ENCODE measurements at places on chromosomes 12 and 14.

- no peak for DNase-seq
Observed at GRCh38 chr14:66242001-66242400, 244.2 kb upstream of the CCDC196 start.

DNA sequence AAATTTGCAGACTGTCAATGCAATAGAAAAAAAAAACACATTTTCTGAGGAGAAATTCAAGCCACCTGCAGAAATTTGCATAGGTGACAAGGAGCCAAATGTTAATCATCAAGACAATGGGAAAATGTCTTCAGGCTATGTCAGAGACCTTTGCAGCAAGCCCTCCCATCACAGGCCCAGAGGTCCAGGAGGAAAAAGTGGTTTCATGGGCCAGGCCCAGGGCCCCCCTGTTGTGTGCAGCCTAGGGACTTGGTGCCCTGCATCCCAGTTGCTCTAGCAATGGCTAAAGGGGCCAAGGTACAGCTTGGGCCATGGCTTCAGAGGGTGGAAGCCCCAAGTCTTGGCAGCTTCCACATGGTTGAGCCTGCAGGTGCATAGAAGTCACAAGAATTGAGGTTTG lies 60.6 kb downstream of the TC2N start:
- DNase-seq: no peak

DNA sequence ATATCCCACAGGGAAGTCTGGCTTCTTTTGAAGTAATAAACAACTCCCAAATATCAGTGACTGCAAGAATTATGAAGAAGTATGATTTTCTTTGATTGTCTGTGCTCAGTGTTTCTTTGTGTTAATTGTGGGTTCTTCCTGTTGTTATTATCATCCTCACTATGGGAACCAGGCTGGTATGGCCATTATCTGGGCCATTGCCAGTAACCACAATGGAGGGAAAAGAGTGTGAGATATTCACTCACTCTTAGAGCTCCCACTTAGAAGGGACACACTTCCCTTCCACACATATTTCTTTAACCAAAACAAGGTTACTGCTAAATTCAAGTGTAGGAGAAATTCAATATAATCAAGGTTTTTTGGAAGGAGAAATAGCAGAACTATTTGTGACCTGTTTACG lies 503.7 kb downstream of the SLC6A15 start:
- DNase-seq: no peak

DNA sequence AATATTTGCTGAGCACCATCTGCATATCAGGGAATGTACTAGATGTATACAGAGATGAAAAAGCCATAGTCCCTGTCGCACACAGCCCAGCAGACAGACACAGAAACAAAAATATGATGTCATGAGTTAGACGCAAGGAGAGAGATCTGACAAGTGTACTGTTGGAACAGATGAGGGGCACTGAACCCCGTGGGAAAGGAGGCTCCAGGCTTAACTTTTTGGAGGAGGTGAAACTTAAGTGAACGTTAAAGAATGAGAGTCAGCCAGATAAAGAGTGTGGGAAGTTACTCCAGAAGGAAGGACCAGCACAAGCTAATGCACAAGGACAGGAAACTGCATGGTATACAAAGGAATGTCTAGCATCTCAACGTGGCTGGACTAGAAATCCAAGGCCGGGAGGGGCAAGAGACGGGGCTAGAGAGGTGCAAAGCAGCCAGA lies 2.5 kb upstream of the ACTN1 start:
- DNase-seq: no peak

- no peak for DNase-seq
Observed at GRCh38 chr14:95222151-95222631, 64.9 kb upstream of the DICER1 start.

DNA sequence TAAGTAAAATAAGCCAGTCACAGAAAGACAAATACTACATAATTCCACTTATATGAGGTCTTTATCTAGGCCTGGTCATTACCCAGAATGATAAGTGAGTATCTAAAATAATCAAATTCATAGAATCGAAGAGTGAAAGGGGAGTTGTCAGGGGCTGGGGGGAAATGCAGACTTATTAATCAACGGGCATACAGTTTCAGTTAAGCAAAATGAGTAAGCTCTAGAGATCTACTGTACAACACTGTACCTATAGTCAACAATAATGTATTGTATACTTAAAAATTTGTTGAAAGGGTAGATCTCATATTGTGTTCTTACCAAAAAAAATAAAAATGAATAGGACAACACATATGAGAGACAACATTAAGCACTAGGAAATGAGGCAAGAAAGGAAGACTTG lies 13.3 kb downstream of the BTBD7 start:
- DNase-seq: no peak

DNA sequence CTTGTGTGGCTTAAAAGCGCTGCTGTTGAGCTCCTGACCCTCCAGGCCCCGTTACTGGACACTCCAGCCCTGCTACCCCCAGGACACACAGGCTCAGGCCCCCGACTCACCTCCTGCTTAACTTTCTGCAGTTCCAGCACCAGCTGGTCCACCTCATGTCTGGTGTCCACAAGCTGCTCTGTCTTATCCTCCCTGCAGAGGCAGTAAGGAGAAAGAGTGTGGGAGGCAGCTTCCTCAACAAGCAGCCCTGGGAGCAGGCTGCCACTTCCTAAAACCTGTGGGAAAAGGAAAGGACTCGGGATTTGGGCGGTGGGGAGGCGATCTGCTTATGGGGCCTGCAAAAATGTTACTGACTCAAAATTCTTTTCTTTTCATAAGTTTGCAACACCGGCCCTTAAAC lies 79.2 kb downstream of the CCDC88C start:
- no peak for DNase-seq

- no peak for DNase-seq
Observed at GRCh38 chr14:88411039-88411438, 25.6 kb downstream of the SPATA7 start.

DNA sequence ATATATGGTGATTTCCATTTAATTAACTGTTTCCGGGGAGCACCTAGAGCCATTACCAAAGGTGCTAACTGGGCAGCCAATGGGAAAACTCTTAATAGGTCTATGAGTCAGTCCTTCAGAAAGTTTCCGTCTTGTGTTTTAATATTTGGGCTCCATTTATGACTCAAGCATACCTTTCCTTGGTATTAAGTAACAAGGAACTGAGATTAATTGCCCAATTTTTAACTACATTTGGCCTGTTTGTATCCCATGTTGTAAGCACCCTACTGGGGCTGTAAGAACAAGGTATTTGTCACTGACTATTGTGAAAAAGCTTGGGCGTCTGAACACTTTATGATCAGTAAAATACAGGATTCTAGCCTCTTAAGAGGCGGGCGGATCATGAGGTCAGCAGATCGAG lies 62.8 kb upstream of the FOXN3 start:
- DNase-seq: no peak

DNA sequence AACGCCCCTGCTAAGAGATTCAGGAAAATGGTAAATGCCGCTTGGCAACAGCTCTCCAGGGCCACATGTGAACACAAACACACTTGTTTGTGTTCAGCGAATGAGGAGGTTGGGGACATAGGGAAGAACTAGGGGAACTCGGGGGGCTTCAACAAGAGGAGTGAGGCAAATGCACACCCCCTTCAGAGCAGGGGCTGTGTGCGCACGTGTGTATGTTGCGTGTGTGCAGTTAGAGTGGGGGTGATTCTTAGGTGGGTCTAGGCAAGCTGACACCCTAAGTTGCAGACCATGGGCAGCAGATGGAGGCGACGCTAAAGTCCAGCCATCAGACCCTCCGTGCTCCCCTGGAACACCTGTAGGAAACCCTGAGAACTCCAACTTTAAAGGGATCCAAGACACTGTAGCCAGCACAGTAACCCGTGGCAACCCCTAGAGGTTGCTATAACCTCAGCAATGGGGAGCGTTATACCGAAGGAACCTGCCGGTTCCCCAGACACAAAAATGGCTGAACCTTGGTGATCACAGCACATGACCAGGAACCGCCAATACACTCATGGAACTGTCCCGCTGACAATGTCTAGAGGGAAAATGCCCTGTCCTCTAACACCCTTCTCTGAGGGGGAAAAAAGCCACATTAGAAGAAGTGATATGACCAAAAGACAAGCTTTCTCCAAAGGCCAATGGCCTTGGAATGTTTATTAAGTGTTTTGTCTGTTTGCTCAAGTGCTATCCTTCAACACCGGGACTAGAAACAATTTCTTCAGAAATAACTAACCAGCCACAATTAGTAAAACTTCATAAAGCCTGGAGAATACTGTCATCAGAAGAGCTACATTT lies 86.5 kb upstream of the CEP83 start:
- DNase-seq: no peak

- no peak for DNase-seq
Observed at GRCh38 chr12:111355201-111355925, 13.5 kb downstream of the PHETA1 start.

- no peak for DNase-seq
Observed at GRCh38 chr12:113946175-113946574, 19.9 kb downstream of the RBM19 start.
